HTR-8/SVneo (cell line): ENCODE measurements at places on chromosomes 5 and 9.

- no peak for DNase-seq
These were observed 375.5 kb downstream of the PDE4D start for GRCh38 chr5:59517926-59518585.

GRCh38 chr5:135829681-135830383 is 4.6 kb upstream of the SLC25A48 start:
- DNase-seq, result peak; percentile 77

DNA sequence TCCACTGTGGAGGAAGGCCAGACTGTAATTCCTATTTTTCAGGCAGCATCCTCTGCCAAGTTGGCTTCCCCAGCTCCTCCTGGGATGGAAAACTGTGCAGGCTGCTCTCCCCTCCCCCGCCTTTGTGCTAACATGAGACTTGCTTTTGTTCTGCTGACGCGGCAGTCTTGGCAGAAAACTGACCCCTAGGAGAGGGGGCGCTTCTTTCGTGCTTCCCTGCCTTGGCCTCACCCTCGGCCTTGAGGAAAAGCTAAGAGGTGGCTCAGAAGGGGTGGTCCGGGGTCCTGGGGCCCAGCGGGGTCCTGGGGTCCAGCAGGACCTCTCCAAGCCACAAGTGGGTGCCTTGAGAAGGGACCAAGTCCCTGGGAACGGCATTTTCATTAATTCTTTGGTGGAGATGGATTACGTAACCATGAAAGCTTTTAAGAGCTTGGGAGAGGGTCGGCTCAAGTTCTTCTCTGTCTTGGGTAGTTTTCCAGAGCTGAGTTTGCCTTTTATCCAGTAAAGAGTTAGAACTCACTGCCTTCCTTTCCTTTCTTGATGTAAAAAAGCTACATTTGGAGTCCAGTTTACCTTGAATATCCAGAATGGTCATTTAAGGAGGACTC is 51.0 kb downstream of the SH3PXD2B start:
- DNase-seq, result no peak

GRCh38 chr5:17898766-17899165 is 264.5 kb downstream of the TAF11L14 start:
- DNase-seq, result no peak

DNA sequence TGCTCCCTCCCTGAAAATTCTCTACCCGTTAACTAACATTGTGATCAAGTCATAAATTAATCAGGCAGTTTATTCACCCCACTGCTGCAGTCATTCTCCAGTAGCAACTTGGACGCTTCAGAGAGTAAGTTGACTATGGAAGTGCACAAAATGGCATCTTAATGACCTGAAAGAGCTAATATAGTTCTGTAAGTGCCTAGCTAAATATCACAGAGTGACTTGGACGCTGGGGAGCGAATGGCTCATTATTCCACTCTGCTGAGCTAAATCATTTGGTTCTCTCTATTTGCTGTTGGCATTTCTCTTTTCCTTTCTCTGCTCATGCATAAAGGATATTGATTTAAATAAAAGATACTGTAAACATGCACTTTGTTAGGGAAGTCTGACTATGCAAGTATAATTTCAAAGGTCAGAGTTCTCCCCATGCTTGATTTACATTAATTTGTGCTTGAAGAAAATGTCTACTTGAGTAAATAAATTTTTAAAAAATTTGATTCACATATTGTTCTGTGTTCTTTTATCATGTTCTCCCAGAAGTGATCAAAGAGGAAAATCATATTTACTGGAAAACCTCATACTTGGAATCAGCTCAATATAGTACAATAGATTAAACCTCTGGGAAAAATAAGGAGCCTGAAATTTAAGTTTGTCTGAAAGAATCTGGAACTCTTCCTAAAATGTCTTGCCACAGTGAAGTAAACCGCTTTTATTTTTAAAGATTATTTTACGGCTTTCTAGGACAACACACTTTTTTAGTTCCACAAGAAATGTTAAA is 169.5 kb upstream of the HAPLN1 start:
- no peak for DNase-seq

- DNase-seq, result no peak
These were observed 25.8 kb downstream of the NOTCH1 start for GRCh38 chr9:136520053-136520540.

DNA sequence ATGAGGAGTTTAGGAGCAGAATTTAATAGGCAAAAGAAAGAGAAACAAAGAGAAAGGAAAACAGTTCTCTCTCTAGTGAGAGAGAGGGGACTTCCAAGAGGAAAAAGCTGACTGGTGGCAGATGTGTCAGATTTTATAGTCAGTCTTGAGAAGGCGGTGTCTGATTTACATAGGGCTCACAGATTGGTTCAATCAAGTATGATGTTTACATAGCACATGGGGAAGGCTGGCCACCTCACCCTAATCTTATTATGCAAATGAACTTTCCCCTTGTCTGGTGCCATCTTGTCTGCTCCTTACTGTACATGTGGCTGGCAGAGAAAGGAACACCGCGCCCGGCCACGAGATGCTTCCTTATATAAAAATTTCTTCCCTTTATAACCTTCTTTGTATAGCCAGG is 24.7 kb downstream of the UNC13B start:
- DNase-seq, result no peak

DNA sequence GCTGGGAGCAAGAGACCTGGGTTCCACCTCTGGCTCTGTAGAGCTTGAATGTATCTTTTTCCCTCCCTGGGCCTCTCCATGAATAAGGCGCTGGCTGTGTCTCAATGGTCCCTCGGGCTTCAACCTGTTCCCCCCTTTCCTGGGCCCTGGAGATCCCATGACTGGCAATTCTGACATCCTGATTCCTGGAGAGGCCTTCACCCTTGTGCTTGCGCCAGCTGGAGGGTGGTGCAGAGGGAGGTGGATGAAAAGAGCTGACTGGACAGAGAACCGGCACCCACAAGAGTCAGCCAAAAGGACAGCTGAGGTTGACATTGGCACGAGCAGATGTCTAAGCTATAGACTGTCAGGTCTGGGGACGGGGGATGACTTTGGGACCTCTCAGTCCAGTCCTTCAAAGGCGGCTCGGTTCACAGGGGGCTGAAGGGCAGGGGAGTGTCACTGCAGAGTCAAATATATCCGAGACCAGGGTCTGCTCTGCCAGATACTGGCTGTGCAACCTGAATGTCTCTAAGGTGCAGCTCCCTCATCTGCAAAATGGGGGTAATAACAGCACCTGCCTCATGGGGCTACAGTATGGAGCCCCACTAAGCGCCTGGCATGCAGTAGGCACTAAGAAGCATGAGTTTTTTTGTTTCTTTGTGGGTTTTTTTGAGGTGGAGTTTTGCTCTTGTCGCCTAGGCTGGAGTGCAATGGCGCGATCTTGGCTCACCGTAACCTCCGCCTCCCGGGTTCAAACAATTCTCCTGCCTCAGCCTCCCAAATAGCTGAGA is 13.8 kb downstream of the DNM1 start:
- no peak for DNase-seq

GRCh38 chr5:64921386-64921785 is 152.7 kb downstream of the CWC27 start:
- no peak for DNase-seq

GRCh38 chr5:9540791-9541190 is 5.1 kb downstream of the SEMA5A start:
- no peak for DNase-seq

- DNase-seq, result no peak
These were observed 38.0 kb downstream of the KIF24 start for GRCh38 chr9:34291023-34291422.

DNA sequence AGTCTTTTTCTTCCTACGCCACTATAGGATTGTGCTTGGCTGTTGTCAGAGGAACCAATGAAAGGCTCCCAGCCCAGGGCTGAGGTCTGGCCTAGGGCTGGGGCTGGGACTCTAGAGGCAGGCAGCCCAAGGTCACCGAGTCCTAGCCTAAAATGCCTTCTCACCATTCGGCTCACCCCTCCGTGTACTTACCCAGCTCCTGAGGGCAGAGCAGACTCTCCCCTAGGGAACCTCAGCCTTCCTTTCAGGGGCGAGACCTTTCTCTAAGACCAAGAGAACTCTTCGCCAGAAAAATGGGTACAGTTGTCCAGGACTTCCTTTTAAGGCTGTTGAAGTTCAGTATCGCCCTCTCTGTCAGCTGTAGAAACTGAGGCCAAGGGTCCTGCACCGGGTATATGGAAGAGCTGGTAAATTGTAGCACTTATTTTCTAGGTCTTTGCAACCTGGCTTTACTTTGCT is 1.7 kb upstream of the SPRY4 start:
- no peak for DNase-seq

- DNase-seq, result no peak
These were observed 395.4 kb downstream of the NTRK2 start for GRCh38 chr9:85064811-85065371.

DNA sequence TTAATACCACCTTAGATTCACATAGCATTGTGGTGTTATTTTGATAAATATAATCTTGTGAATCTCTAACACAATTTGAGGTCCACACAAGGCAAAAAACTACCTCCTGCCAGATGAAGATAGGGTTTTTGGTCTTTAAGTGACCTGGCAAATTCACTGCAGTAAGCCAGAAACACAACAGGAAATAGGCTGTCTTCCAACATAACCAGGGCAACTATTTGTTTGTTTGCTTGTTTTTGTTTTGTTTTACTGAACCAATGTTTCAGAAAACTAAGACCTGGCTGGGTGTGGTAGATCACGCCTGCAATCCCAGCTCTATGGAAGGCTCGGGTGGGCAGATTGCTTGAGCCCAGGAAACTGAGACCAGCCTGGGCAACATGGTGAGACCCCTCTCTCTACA is 95.5 kb downstream of the USP20 start:
- no peak for DNase-seq

DNA sequence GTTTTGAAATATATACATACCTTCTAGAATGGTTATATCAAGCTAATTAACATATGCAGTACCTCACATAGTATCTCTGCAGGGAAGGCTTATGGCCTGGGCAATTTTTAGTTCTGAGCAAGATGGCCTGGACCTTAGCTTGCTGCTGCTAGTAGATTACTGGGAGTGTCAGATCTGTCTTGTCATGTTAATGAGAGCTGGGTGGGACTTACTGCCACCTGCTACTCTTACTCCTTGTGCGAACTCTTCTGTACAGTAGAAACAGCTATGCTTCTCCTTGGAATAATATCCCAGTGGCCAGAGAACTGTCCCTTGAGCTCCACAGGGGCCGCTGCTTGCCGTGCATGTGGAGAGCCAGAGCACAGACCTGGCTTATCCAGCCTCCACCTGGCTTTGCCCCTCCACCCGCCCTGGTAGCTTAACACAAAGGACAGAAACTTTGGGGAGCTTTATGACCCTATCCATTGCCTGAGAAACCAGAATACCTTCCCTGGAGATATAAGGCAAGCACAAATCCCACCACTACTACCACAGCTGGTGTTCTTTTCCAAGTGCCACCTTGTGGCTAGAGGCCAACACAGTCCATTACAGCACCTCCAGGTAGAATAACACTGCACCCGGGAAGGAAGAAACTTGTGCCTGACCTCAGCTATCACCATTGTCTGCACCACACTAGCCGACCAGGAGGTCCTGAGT is 74.4 kb upstream of the RUSC2 start:
- DNase-seq, result no peak

- no peak for DNase-seq
These were observed 92.1 kb upstream of the MAP1B start for GRCh38 chr5:72015103-72015548.

DNA sequence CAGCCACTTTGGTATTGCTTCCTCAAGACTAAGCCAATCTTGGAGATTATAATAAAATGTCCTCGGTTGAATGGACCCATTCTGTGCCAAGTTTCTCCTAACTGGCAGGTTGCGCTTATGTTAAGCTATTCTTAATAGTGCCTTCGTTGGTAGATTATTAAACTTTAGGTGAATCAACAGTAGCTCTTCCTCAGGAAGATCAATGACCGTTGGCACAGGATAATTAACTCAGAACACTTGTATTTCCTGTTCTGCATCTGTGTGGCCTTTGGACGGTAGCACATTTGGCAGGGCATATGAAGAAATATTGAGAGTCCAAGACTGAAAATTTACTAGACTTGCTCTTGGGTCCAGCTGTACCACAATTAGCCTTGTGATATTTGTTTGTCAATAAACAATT is 402.9 kb downstream of the MLLT3 start:
- no peak for DNase-seq

DNA sequence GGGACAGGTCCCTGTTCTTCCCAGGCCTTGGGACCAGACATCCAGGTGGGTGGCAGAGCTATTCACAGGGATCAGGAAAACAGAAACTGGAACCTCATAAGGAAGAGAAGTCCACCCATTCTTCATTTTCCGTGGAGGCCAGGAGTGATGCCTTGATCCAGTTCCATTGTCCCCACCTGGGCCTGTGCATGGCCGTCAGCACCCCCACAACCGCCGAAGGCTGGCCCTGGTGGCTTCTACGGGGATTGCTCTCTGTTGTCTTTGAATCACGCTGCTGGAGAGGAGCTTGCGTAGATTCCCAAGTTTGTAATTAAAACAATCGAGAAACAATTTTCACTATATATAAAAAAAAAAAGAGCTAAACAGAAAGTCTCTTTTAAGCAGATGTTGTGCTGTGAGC is 134.4 kb downstream of the MVB12B start:
- no peak for DNase-seq

DNA sequence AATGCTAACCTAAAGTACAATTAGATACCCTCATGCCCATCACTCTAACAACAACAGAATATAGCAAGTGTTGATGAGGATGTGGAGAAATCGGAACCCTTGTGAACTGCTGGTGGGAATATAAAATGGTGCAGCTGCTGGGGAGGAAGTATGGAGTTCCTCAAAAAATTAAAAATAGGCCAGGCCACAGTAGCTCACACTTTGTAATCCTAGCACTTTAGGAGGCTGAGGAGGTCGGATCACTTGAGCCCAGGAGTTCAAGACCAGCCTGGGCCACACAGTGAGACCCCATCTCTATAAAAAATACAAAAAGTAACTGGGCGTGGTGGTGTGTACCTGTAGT is 18.0 kb upstream of the MRNIP start:
- DNase-seq, result no peak

- DNase-seq, result no peak
These were observed 90.2 kb downstream of the RAPGEF1 start for GRCh38 chr9:131649646-131650045.

DNA sequence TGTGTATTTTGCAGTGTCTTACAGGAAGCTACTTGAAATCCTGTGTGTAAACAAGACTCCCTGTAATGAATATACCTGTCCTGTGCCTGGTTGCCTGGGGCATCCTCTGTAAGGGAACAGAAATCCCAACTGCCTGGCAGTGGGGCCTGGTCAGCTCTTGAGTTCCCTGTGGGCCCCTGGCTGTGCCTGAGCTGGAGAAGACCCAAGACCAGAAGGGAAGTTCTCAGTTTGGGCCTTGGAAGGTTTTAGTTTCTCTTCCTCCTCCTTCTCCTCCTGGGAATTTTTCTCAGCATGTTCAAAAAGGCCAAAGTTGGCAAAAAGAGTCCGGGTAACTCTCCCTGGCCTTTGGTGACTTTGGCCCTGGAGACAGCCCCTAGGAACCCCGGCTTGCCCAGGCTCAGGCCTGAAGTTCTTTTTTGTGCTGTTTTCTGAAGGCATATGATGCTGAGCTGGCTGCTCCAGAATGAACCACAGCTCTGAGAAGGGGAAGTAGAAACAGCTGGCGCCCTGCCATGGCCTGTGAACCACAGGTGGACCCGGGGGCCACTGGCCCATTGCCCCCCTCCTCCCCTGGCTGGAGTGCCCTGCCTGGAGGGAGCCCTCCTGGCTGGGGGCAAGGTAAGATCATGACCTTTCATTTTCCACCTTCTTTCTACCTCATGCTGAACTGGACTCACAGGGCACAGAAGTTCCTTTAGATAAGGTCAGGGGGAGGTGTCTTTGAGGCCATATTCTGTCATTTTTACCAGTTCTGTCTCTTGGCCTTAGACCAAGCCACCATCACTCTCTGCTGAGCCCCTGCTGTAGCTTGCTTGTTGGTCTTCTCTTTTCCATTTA is 5.8 kb downstream of the TMEM268 start:
- DNase-seq, result no peak
